ENCODE measurements at places on chromosomes 2 and 18.

DNA sequence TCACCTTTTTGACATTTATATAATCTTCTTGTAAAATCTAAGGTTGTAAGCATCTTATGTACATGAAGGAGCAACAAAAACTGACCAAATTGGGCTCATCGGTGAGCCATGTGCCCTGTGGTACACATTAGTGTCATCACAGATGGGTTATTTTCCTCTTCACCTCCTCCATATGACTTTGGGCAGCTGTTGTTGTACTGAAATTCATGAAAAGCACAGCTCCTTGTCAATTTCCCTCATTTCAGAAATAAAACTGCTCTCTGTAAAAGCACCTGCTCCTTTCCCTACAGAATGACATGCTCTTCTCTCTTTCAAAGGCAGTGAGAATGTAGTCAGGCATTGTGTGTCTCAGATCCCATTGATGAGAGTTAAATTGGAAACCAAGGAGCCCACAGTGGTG lies 42.0 kb downstream of the DTNA start:
- DNase-seq: no peak

DNA sequence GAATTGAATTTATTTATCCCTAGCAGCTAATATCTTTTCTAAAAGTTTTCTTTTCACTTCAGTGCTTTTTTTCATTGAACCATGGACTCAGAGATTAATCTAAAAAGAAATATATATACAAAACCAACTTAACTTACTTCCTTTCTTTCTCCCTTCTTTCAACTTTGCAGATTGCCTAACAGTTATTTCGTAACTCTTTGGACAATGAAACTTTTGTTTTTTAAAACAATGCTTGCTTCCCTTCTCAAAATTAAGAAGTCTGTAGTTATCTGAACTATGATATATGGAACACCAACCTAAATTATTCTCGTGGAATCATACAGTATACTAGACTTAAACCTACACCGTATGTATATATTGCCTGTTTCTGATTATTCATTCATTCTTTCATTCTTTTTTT lies 62.9 kb downstream of the MIB1 start:
- no peak for DNase-seq

DNA sequence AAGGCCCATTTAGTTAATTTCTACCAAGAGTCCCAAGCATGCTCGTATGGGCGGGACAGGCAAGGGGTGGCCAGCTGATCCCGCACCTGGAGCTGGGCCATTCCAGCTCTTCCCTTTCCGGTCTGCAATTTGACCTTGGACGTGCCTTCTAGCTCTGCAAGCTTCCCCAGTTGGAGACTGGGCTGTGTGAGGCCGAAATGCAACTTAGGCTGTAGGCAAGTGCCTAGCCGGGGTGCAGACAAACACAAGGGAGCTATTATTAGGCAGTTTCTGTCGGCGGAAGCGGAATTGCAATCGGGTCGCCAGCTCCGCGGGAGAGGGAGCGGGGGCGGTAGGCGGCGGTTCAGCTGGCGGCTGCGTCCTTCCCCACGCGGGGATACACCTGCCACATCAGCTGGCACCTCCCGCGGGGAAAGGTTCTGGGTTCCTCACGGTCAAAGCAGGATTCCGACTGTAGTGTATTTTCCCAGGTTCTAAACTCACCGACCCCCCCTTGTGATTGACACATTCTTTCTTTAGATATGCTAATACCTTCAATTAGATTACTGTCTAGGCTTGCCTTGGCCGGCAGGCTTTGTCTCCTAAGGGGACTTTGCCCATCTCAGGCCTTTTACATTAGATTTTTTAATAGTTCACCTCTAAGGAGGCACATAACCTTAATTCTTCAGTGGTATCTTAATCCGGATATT lies 17.1 kb upstream of the ZNF532 start:
- DNase-seq: no peak

- DNase-seq: no peak
Observed at GRCh38 chr2:10521356-10522169, 73.4 kb upstream of the ODC1 start.

- DNase-seq: no peak
Observed at GRCh38 chr2:150101947-150102346, 385.5 kb downstream of the RND3 start.

- no peak for DNase-seq
Observed at GRCh38 chr2:120345608-120346007, 328 bp upstream of the INHBB start.

DNA sequence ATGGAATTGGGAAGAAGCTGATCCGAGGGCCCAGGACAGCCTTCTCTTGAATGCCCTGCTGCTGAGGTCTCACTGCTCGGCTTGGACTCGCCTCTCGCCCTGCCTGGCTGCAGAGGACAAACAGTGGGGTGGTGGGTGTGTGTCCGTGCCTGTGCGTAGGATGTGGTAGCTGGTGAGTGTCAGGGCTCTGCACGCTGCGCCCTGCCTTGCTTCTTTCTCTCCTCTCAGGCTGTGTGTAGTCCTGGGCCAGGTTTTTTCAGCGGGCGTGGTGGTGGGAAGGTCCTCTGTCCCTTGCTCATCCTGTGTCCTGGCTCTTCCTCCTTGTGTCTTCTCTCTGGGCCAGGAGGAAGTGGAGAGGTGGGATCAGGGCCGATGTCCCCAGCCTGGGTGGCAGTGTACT lies 44.8 kb downstream of the RRM2 start:
- DNase-seq: no peak

- no peak for DNase-seq
Observed at GRCh38 chr2:31886700-31887099, 124.1 kb downstream of the MEMO1 start.

- DNase-seq: no peak
Observed at GRCh38 chr2:197461057-197461456, 7.7 kb downstream of the COQ10B start.

- no peak for DNase-seq
Observed at GRCh38 chr2:144128130-144128746, 391.7 kb downstream of the ZEB2 start.

DNA sequence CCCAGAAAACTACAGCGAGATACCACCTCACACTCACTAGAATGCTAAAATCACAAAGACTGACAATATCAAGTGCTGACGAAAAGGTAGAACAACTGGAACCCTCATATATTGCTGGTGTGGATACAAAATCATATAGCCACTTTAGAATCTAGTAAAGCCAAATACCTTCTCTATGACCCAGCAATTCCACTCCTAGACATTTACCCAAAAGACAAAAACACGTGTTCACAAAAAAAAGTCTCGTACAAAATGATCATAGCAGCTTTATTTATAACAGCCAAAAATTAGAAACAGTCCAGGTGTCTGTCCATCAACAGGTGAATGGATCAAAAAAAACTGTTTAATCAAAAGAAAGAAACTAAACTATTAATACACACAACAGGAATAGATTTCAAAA lies 126.6 kb downstream of the ZFP36L2 start:
- no peak for DNase-seq

DNA sequence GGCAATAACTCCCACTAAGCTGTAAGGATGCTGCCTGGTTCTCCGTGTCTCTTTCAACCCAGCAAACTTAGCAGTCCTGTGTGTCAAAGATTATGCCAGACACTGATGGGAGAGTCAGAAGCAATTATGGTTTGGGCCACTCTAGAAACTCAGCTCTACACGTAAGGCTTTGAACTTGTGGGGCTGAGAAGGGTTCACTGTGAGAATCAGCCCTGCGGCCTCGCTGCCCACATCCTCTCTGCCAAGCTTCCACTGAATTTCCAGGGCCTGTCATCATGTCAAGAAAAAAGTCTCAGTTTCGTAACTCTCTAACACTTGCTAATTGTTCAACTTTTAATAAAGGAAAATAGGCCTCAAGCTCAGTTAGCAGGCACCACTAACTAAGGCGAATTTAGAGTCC lies 308.8 kb upstream of the LYPD1 start:
- no peak for DNase-seq

- no peak for DNase-seq
Observed at GRCh38 chr2:95077861-95078603, 43.6 kb downstream of the MRPS5 start.

All from activated CD4-positive, alpha-beta T cell treated with anti-CD3 and anti-CD28 coated beads, Interleukin-2, amount 50 U/mL, for 4 hours (primary cell).